Activated CD4-positive, CD25-positive, alpha-beta regulatory T cell treated with anti-CD3 and anti-CD28 coated beads, Interleukin-2, amount 50 U/mL, for 24 hours (primary cell): ENCODE measurements at places on chromosomes 5 and 9.

- no peak for ATAC-seq
Observed at GRCh38 chr5:103271570-103272289, 13.2 kb downstream of the MACIR start.

- ATAC-seq = no peak
Observed at GRCh38 chr5:150140830-150141229, 14.8 kb downstream of the PDGFRB start.

GRCh38 chr5:36606428-36607113 is at the start of gene SLC1A3:
SLC1A3 (plus strand) TSS chr5:36606606; CDS start chr5:36608424, 1,818 bp downstream.
- ATAC-seq = peak; percentile 83

- ATAC-seq = peak; percentile 78
Observed at GRCh38 chr5:102591650-102592049, 92.8 kb upstream of the SLCO6A1 start.

DNA sequence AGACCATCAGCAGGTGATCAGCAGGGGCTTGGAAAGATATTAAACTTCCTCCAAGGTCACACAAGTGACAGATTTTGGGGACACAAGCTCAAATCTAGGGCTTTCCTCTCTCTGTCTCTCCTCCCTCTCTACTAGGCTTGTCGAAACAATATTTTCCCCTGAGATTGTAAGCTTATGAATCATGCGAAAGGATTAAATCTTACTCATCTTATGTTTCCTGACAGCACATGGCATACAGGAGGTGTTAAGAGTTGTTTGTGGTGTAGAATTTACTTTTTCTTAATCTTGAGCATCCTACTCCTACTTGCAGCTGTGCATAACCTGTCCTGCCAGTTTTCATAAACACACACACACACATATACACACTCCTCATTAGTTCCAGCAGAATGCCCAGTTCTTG is 186.3 kb downstream of the MARCHF11 start:
- ATAC-seq = no peak

- ATAC-seq = no peak
Observed at GRCh38 chr5:149731332-149731616, 1.2 kb downstream of the PPARGC1B start.

DNA sequence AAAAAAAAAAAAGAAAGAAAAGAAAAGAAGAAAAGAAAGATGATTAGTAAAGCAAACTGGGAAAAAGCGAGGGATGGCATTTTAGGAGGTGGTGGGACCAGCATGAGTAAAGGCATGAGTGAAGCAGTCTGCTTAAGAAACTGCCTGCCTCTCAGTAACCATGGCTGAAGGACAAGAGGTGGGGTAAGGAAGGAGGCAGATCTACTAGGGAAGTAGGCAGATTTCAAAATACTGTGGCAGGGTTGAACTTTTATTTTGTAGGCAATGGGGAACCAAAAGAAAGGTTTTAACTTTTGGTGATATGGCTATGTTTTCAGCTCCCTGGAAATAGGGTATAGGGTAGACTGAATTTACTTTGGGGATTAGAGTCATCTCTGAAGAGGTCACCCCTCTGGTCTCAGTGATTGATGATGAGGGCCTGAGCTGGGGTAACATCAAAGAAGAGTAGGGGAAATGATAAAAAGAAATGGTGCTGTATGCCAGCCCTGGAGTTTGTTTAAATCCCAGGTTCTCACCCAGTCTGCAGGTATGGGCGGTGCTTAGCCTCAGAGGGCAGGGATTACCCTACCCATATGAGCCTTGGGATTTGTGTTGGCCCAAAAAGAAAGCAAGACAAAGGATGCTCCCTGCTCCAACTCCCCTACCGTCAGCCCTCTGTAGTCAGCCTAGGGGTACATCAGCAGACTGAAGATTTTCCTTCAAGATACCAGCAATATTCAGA is 316.2 kb downstream of the CWC27 start:
- no peak for ATAC-seq

DNA sequence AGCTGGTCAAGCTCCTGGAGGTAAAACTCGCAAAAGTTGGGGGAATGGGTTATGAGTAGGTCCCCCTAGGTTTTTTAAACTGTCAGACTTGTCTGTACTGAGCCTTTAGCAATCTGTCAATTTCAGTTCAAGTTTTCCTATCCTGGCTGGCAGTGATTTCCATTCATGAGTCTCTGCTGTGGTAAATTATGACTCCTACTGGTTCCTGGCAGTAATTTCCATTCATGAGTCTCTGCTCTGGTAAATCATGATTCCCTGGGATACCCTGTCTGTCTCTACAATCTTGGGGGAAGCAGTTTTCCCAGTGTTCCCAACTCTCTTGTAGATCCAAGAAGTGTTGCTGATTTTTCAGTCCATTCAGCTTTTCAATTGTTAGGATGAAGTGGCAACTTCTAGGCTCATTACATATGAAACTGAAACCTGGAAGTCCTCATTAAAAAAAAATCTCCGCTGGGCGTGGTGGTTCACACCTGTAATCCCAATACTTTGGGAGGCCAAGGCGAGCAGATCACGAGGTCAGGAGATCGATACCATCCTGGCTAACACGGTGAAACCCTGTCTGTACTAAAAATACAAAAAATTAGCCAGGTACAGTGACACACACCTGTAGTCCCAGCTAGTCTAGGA is 91.3 kb upstream of the GPBP1 start:
- ATAC-seq = no peak

- no peak for ATAC-seq
Observed at GRCh38 chr9:133692364-133692985, 45.7 kb downstream of the SARDH start.

DNA sequence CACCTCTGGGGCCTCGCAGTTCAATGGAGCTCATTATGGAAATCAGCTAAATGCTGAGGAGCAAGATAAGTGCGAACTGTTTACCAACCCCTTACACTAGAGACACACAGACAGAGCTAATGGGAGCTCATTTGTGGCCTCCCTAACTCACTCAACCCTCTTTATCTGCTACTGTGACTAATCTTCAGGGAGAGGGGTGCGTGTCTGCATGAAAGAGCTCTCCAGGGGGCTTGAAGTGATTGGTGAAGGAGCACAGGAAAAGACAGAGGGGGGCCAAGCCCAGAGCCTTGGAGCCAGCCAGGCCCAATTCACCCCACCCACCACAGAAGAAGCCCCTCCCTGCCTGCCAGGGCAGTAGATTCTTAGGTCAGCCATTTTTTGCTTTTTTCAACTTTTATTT is 466.8 kb upstream of the BRINP1 start:
- no peak for ATAC-seq
